Stromal cell of bone marrow (primary cell): ENCODE measurements at places on chromosomes 2 and 18.

DNA sequence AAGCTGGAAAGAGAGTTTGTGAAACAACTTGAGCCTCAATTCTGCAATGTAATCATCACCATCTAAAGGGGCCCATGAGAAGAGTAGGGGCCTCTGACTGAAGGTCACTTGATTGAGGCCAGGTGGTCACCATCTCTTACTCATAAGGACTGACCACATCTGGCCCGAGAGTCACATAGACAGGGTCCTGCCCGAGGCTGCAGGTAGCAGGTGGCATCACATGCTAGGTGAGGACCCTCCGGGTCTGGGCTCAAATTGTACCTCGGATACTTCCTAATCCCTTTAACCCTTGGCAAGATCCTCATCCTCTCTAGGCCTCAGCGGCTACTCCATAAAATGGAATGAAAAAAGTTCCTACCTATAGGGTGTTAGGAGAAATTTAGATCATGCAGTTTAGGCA is 16.7 kb downstream of the FHL2 start:
- no peak for DNase-seq

GRCh38 chr2:218727502-218728165 is 17.0 kb downstream of the TTLL4 start:
- no peak for DNase-seq

DNA sequence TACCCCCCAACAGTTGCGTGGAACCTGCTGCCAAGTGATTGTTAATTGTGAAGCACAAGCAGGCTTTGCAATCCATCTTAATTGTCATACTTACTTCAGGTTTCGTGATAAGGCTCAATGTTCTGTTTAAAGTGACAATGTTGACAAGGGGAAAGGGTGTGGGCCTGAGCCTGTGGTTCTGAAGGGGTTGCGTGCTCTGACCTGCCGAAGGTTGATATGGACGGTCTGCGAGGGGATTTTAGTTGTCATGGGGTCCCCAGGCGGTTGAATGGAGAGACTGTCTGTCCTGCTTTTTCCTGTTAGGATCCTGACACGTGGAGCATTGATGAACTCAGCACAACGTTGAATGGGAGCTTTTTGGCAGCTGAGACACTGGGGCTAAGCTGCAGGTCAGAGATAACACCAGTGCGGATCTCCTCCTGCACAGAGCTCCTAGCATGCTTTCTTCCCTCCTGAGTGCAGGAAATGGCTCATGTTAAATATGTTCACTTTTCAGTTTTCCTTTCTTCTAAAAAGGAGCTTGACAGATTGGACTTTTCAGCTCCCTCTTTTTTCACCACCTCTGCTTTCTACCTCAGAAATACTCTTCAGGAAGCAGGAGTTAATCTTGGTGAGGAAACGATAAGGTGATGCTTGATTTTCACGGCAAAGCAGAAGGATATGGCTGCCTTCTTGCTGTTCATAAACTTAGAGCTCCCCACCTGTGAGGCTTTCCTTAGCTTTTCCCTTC is 62.9 kb upstream of the ZEB2 start:
- DNase-seq, result no peak

DNA sequence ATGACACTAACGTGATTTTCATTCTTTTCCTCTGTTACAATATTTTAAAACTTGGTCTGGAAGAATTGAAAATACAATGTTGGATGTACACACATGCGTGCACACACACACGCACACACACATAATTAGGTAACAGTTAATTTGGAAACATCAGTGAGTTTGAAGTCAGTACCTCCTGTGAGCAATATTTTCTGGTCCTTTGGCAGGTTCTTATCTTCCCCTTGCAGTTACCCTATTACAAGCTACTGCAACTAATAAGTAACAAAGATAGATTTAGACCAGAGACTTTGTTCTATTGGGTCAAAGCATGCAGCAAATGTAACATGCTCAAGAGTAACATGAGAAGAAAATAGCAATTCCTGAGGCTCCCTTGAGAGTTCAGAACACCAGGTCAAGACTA is 73.3 kb downstream of the ZNF385B start:
- DNase-seq, result no peak

- DNase-seq, result no peak
Measured at GRCh38 chr2:120850551-120850950, 114.9 kb downstream of the GLI2 start.

DNA sequence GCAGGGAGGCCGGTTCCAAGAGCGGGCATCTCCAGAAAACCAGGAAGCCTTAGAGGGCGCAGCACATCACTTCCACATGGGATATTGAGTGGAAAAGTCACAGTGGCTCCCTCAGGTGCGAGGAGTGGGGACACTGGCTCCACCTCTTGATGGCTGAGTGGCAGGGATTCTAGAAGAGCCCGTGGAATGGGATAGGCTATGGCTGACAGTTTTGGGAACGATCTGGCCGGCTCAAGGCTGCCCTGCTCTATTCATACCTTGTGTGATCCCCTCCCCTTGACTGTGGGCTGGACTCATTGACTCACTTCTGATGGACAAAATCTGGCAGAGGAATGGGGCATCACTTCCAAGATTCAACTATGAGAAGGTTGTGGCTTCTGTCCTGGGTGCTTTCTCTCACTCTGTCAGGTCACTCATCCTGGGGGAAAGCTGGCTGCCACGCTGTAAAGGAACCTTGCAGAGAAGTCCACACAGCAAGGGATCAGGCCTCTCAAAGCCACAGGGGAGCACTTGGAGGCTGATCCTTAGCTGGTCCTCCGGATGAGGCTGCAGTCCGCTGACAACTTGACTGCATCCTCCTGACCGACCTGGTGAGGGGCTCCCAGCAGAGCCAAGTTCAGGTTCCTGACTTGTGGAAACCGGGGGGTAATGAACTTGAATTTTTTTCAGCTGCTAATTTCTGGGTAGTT is 46.7 kb upstream of the HS6ST1 start:
- no peak for DNase-seq

- DNase-seq, result no peak
Measured at GRCh38 chr18:28158083-28158581, 18.8 kb downstream of the CDH2 start.

DNA sequence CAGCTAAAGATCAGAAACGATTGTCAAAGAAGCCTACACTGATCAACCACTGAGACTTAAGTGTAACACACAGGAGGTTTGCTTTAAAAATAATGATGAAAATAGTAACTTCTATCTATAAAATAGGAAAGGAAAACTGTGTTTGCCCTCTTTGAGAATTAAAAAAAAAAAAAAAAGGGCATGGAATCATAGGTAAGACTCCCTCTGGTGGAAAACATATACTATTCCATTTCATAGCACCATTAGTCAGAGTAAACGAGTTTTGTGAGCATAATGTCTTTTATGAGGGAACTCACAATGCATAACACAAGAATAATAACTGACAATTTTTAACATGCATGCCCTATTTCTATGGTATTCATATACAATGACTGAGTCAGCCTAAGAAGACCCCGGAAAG is 36.3 kb downstream of the SLC35F5 start:
- no peak for DNase-seq

DNA sequence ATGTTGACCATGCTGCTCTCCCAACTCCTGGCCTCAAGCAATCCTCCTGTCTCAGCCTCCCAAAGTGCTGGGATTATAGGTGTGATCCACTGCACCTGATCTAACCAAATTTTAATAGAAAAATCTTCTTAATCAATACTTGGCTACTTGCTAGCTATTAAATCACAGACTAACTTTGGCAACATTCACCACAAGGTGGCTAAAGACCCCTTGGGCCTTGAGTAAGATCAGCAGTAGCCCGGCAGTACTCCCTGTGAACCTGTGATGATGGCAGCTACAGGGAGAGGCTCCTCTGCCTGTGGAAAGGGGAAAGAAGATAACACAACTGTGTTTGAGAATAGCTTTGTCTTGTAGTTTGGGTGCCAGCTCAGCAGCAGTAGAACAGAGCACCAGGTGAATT is 102.9 kb downstream of the SLC39A10 start:
- DNase-seq, result no peak

DNA sequence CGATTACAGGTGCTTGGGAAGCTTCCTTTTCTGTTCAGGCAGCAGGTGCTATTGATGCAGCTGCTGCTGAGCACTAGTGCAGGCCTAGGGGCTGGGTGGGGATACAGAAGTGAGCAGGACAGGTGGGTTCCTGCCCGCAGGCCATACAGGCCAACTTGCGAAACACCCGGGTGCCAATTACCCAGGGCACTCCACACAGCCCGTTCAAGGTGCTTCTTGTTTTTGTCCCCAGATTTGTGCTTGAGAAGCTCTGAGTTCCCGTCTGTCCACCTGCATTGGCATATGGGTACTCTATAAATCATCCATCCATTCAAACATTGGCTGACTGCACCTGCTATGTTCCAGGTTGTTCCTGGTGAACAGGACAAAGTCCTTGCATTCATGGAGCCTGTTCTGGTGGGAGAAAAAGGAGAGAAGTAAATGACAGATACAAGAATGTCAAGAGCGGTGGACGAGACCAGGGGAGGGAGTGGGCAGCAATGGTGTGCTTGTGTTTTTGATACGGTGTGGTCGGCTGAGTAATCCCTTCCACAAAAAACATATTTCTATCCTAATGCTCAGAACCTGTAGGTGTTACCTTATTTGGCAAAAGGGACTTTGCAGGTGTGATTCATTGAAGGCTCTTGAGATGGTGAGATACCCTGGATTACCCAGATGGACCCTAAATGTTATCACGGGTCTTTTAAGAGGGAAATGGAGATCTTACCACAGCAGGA is 31.4 kb downstream of the SH3BP4 start:
- no peak for DNase-seq

DNA sequence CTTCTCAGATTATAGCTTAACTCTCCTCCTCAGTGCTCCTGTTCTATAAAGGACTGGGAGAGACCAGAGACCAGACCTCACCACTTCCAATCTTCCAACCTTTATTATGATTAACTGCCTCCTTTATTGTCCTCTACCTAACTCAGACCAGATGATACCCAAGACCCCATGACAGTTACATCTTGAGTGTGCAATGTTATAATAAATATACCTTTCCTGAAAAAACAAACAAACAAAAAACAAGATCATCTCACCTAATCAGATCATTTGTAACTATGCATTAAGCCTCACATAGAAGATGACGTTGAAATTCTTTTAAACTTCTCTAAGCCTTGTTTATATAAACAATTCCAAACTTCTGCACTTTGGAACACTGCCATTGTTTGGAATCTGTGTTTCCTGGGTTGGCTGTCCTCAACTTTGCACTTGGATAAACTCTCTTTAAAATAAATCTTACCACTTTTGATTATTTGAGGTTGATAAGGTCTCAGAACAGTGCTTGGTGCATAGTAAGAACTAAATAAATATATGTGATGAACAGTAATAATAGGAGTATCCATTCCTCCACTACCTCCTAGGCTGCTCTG is 342.7 kb downstream of the TDRD15 start:
- DNase-seq, result no peak

GRCh38 chr2:159933727-159934049 is 128.7 kb downstream of the PLA2R1 start:
- DNase-seq, result no peak

GRCh38 chr2:201018636-201019035 is 52.8 kb downstream of the HYCC2 start:
- DNase-seq, result no peak

- peak; percentile 50 for DNase-seq
Measured at GRCh38 chr2:44686561-44686960, 254.9 kb upstream of the SIX3 start.

DNA sequence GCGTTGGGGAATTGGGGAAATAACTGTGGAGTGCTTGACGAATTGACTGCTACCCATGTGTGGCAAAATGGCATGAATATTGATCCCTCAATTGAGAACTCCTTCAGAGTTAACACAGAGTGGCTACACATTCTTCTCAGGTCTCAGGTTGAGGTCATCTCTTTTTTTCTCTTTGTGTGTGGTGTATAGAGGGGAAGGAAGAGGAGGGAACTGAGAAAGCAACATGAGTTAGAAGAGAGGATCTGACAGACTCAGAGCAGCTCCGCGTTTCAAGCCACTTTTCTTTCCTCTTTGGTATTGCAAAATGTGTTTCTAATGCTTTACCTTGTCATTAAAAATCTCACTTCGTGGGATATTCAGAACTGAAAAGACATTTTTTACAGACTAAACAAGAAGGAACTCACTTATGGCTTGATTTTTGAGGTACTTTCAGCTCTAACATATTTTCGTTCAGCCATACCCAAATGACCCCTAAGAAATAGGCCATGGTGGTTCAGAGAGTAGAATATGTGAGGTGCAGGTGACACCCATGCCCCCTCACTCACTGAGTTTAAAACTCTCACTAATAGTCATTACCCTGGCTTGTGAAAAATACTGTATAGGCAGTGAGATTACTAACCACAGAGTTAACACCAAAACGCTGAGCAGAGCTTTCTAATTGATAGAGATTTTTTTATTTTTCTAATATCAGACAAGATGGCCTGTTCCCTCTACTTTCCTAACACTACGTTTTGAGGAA is 22.5 kb downstream of the STAT4 start:
- no peak for DNase-seq

GRCh38 chr2:102033750-102034682 is 42.3 kb downstream of the IL1R2 start:
- DNase-seq, result no peak

DNA sequence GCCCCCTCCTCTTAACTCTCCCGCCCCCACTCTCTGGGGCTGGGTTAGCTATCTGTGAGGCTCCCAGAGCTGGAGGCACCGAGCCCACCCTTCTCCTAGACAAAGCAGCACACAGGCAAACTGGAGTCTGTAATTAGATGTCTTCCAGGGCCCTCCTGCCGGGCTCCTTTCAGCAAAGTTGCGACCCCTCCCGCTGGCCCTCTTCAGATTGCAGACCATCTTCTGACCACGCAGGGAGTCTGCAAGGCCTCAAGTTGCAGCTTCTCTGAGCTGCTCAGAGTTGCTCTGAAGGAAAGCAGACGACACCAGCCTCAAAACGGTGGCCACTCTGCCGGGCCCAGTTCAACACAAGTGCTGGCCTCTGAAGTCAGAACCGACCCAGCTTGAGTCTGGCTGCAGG is 228.4 kb upstream of the COPS8 start:
- DNase-seq, result no peak

DNA sequence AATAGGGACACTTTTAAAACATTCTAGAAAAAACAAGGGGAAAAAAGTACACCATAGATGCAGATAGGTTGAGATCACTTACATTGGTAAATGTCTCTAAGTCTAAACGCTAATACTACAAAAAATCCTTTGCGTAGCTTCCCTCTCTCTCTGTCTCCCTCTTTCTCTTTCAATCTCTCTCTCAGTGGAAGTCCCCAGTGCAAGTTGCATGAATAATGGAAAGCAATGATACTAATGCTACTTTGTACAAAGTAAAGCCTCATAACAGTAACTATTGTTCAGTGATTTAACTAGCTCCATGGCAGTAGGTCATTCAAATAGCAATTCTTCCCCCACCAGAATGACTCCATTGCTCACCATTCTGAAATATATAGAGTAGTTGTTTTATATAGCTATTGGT is 12.8 kb downstream of the MEIS1 start:
- DNase-seq, result no peak

- no peak for DNase-seq
Measured at GRCh38 chr2:216584112-216584511, 49.1 kb upstream of the IGFBP2 start.
